Stimulated activated CD8-positive, alpha-beta memory T cell treated with anti-CD3 and anti-CD28 coated beads, Interleukin-4, amount 100 ng/mL, for 1 hour (primary cell): ENCODE measurements at places on chromosomes 2 and 18.

DNA sequence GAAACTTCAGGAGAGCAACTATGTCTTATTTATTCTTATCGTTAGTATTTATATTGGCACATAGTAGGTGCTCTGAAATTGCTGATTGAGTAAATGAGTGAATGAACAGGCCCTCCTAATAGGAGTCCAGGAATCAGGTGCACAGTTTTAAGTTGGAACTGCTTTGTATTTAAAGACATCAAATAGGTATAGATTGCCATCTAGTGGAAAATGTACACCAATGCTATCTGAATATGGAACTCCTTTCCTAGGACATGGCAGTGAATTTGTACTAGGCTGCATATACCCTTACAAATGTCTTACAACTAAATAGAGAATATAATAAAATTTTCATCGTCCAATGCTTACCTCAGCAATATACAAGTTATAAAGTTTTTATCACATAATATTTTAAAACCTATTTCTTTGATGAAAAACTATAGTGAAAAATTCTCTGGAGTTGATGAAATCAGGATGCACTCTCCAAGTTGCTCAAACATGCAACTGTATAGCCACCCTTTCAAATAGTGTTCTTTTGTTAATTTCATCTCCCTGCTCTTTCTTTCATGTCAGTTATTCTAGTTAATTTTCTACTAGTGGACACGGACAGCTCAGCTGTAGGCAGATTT, 318.9 kb upstream of the SYT4 start:
- no peak for DNase-seq

DNA sequence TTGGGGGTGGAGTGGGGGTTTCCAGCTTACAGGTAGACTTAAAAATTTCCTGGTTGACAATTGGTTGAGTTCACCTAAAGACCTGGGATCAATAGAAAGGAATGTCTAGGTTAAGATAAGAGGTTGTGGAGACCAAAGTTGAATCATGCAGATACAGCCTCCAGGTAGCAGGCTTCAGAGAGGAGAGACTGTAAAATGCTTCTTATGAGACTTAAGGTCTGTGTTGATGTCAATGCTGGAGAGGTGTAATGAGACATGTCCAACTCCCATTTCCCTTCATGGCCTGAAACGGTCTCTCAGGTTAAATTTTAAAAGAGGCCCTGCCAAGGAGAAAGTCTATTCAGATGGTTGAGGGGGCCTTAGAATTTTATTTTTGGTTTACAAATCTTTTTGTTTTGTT, 38.5 kb upstream of the RND3 start:
- no peak for DNase-seq

GRCh38 chr2:117931978-117932377, 81.9 kb downstream of the CCDC93 start:
- no peak for DNase-seq

DNA sequence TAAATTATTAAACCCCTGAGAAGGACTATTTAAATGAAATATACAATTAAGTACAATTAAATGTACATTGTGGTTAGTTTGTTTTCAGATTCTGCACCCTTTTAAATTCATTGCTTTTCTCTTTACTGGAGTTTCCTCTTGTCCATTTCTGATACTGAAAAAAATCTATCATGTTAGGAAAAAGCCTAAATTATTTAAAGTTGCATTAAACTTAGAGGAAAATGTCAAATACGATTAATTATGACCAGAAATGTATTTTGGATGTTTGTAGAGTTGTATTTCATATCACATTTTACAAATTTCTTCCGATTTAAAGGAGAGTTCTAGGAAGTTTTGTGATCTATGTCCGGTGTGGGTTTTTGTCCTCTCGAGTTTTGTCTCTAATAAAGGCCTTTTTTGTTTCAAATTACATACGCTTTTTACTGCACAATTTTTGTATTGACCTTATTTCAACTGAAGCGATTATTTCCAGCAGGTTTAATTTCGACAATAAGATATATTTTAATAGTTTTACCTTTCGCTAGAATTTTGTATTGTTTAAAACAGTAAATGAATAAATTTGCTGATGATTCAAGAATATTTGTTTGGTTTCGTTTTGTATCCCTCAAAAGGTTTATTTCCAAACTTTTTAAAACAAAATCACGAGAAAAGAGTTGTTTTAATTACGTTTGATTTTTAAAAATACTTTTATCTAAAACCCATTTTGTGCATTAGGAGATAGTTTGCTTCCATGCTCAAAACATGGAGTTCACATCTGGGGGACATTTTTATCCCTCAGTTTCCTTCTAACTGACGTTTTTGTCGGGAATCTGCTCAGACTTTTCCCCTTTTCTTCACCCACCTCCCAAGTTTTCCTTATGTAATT, 3.3 kb upstream of the SATB2 start:
- no peak for DNase-seq

- DNase-seq = peak; percentile 28
Observed at GRCh38 chr2:218398437-218399390, 954 bp upstream of the CTDSP1 start.

GRCh38 chr2:112836163-112836560, 417 bp downstream of the IL1B start:
- no peak for DNase-seq

DNA sequence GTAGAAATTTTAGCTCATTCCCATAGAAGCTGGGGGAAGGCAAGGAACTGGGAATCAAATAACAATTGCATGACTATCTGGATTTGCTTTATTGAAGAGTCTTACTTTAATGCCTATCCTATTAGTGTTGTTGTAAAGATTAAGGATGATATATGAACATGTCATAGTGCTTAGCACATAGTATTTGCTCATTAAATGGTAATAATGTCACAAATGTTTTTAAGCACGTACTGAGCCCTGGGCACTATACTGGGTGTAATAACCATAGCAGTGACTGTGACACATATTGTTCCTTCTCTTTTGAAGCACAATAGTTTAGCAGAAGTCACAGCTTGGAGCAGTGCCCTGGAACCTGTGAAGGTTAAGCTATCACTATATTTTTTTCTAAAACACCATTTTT, 47.2 kb upstream of the DTNB start:
- no peak for DNase-seq

DNA sequence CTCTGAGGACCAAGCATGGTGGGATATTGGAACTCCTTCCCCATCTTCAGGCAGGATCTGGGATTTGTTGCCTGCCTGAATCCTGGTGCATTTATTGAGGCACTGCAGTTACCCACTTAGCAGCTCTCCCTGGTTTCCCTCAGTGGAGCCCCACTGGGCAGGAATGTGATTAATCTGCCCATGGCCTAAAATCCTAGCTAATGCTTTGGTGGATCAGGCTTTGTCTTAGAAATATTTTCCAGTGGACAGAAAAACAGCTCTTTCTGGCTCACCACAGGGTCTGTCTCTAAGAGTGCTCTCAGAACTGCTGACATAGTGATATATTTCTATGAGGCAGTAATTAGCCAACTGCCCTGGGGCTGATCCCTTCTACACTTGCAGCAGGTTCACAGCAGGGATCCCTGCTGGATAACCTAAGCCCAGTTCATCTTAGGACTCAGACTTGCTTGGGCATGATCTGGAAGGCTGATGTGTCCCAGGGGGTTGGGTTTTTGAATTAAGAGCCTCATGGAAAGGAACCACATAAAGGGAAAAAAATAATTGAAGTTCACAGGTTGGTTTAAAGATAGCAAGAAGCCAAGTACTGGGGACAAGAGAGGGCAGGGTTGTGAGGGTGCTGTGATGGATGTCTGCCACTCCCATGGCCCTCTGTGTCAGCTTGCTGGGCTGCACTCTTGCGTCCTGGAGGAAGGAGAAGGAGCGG, 44.3 kb upstream of the ZDBF2 start:
- no peak for DNase-seq

GRCh38 chr18:58104096-58104495, 60.1 kb downstream of the NEDD4L start:
- DNase-seq = no peak

- no peak for DNase-seq
Observed at GRCh38 chr18:74006143-74006542, 141.5 kb downstream of the FBXO15 start.

- no peak for DNase-seq
Observed at GRCh38 chr2:19473350-19473749, 114.9 kb upstream of the OSR1 start.

GRCh38 chr18:50947899-50948298, 19.9 kb upstream of the ELAC1 start:
- DNase-seq = no peak

DNA sequence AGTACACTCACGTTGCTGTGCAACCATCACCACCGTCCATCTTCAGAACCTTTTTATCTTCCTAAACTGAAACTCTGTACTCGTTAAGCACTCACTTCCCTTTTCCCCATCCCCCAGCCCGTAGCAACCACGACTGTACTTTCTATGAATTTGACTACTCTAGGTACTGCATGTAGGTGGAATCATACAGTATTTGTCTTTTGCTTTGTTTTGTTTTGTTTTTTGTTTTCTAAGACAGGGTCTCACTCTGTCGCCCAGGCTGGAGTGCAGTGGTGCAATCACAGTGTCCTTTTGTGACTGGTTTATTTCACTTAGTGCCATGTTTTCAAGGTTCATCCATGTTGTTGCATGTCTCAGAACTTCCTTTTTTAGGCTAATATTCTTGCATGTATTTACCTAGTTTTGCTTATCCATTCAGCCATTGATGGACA, 7.0 kb upstream of the TYMS start:
- no peak for DNase-seq

- no peak for DNase-seq
Observed at GRCh38 chr2:190973726-190974628, 40.0 kb downstream of the STAT1 start.

GRCh38 chr2:105712981-105713596, 31.6 kb upstream of the NCK2 start:
- no peak for DNase-seq

DNA sequence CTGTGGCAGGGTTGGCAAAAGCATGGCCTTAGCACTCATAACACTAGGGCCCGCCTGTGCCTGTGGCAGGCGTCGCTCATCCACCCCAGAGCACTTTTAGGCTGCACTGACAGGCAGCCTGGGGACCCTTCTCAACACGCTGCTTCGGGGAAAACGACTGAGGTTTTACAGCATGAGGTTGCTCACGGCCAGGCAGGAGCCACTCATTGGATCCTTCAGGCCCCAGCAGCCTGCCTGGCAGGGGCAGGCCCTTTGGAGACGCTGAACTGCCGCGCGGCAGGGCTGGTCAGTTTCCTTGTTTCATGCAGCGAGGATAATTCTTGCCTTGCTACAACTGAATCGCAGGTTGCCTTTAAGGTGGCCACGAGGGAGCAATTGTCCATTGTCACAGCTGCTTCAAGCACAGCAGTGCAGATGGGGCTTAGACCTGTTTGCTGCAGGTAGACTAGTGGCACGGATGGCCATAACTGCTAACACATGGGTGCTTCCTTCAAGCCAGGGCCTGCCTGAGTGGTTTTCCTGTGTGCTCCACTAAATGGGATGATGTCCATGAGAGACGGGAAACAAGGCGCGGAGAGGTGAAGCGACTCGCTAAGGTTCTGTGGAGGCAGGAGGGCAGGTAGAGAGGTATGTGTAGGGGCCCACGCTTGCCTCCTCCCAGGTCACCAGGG, 49.9 kb upstream of the HS6ST1 start:
- no peak for DNase-seq

GRCh38 chr2:140308706-140309105, 1528.5 kb upstream of the NXPH2 start:
- DNase-seq = no peak

GRCh38 chr2:224069172-224069571, 30.1 kb upstream of the SERPINE2 start:
- DNase-seq = no peak

DNA sequence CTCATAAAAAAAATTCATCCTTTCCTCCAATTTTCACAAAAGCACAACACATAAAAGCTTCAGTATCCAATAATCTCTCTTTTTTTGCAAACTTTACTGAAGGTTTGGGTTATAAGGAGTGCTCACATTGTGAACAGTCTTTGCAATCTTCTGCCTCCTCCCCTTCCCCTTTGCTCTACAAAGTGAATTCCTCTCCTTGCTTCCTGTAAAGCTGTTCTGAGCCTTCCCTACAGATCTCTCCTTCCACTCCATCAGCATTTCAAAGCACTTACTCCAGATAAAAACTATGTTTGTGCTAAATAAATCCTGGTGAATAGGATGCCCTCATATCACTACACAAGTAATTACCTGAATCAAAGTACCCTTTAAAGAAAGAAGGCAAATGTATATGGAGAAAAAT, 4.6 kb upstream of the PDK1 start:
- no peak for DNase-seq

GRCh38 chr2:213248637-213249036, 35.6 kb upstream of the SPAG16 start:
- DNase-seq = no peak

DNA sequence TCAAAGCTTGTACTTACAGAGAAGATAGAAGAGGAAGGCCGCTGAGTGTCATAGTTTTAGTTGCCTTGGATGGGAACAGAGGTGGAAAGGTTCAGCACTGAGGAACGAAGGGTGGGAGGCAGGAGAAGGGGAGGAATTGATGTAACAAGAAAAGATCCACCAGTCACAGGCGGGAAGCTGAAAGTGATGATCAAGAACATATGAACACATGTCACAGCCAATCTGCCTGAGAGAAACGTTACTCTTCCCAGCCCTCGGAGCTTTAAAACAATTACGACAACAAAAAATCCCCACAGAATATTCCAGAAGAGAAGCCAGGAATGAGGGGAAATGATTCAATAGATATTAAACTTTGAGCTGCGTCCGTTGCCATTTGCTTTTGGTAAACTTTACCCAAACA, 87.1 kb downstream of the TSHZ1 start:
- no peak for DNase-seq

GRCh38 chr18:55869556-55870501, 281.8 kb upstream of the TCF4 start:
- DNase-seq = no peak

GRCh38 chr2:29881089-29881730, 40.2 kb downstream of the ALK start:
- DNase-seq = no peak

- DNase-seq = no peak
Observed at GRCh38 chr2:200741468-200742202, 70.1 kb upstream of the BZW1 start.

- no peak for DNase-seq
Observed at GRCh38 chr18:13054336-13054735, 63.2 kb downstream of the CEP192 start.

DNA sequence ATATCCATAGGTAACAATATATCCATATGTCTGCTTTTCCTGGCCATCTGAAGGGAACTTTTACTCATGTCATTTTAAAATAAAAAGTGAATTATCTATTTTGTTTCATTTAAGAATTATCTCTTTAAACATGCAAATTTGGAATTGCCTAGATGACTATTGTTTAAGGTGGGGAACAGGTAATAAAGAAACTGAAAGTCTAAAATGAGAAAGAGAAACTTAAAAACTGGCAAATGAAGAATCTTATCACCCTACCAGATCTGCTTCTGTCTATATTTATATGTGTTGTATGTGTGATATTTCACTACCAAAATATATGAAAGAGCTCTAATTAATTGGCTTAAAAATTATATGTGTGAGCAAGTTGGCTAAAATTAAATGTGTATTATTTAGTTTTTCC, 243.2 kb upstream of the KCNH7 start:
- no peak for DNase-seq

DNA sequence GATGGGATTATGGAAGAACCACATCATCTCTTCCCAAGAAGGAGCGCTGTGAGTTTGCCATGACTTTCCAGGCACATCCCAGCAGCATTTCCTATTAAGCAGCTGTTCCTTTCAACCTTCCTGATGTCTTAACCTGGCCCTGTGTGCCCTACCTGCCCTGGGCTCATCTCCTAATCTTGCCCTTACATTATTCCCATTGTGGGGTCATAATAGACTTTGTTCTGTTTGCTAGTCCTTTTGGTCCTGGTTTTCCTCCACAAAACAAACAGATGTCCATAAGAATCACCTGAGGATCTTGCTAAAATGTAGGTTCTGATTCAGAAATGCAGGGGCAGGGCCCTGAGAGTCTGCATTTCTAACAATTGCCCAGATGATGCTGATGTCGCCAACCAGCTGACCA, 38.6 kb upstream of the TANK start:
- DNase-seq = no peak
